ENCODE measurements at places on chromosomes 16 and 17.

- DNase-seq: peak; percentile 48
Observed at GRCh38 chr17:1108478-1108764, 71.4 kb downstream of the ABR start.

DNA sequence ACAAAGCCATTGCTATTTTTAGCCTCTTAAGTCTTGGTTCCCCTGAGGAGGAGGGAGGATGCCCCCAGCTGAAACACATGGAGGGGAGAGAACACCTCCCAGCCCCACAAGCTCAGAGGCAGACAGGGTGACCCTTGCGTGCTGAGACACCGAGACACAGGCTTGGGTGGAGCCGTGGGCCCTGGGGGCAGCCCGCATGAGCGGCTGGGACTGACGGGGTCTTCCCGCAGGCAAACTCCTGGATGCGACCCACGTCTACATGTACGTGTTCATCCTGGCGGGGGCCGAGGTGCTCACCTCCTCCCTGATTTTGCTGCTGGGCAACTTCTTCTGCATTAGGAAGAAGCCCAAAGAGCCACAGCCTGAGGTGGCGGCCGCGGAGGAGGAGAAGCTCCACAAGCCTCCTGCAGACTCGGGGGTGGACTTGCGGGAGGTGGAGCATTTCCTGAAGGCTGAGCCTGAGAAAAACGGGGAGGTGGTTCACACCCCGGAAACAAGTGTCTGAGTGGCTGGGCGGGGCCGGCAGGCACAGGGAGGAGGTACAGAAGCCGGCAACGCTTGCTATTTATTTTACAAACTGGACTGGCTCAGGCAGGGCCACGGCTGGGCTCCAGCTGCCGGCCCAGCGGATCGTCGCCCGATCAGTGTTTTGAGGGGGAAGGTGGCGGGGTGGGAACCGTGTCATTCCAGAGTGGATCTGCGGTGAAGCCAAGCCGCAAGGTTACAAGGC is 9.8 kb downstream of the SLC16A3 start:
- DNase-seq: peak; percentile 93

GRCh38 chr17:7042501-7043181 is 1.3 kb downstream of the SLC16A11 start:
- DNase-seq: no peak

DNA sequence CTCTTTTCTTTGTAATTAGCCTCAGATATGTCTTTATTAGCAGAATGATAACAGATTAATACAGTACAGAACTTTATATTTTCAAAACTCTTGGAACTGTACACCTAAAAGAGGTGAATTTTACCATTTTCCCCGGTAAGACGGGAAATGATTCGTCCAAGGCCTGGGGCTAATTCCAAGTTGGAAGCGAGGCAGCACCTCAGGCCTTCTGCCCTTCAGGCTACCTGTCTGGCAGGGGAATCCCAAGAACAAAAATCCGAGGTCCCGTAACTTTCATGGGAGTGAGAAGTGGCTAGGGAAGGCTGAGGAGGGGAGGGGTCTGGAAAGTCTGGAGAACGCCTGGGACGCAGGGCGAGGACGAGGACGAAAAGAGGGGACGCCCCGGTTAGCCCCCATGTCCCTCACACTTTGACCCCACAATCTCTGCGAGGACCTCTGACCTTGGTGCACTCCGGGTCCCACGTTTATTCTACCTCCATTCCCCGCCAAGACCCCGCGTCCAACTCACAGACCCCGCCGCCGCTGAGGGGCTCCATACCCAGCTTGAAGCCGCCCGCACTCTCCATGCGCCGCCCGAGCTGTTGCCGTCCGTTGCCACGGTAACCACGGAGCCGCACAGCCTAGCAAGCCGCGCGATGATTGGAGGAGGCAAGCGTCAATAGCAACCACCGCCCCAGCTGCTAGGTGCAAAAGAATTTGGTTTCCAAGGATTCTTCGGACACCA is at the start of gene HYDIN:
Gene HYDIN (minus strand): TSS at position 601 of the 724 bp plus-strand sequence. CDS start 43,827 bp downstream, outside the sequence.
- peak; percentile 89 for DNase-seq

DNA sequence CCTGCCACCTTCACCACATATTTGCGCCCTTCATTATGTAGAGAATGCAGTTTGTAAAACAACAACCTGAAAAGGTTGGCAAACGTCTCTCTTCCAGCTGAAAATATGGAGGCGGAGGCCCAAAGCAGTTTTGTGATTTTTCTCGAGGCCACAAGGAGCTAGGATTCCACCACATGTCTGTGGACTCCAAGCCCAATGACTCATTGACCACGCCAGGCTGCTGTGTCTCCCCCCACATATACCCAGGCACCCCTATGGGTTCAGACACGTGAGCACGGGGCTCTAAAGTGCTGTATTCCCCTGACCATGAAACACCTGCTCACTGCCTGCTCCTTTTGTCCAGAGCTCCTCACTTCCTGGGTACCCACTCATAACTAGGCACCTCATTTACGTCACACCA is 121.4 kb upstream of the CDH5 start:
- no peak for DNase-seq

DNA sequence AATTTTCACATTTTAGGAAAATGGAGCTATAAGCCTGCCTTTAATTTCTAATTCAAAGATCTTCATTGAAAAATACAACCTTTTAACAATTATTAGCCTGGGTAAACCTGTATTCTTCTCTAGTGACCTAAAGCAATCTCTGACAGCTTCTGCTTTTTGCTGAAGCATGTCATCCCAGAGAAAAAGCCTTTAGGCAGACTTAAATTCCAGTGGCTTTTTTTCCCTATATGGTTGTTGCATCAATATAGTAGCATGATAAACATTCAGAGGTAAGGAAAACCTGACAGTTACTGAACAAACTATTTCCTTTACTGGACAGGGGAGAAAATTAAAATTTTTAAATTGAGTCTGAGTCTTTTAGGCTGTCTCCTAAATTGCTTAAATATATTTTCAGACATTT is 7.8 kb upstream of the EVI2A start:
- no peak for DNase-seq

DNA sequence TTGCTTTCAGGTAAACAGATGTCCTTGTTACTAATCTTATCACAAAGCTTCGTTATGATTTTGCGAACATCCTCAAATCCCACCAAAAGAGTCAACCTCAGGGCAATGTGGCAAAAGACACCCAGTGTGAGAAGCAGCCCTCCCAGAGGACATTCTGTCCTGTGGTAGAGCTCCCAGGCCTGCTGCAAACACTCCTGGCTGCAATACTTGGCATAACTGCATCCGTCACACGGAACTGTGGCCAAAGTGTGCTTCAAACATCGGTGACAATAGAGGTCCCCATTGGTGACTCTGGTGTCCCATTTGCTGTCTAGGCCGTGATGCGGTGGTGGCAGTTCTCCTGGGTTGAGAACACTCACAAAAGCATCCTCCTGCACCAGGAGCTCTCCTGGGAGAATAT is 29.5 kb downstream of the SMYD4 start:
- DNase-seq: no peak

GRCh38 chr16:3836641-3837040 is 43.9 kb downstream of the CREBBP start:
- DNase-seq: no peak

DNA sequence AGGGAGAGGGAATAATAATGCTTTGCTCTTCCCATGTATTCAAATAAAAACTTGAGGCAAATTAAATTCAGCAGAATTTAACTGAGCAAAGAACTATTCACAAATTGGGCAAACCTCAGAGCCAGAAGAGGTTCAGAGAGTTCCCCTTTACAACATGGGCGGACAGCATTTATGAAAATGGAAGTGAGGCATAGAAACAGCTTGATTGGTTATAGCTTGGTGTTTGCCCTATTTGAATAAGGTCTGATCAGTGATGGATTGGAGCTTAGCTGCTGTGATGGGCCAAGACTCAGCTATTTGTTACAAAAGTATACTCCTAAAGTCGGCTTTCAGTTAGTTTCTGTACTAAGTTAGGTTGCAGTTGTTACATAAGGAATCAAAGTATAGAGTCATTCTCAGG is 63.0 kb downstream of the TMEM100 start:
- DNase-seq: no peak

DNA sequence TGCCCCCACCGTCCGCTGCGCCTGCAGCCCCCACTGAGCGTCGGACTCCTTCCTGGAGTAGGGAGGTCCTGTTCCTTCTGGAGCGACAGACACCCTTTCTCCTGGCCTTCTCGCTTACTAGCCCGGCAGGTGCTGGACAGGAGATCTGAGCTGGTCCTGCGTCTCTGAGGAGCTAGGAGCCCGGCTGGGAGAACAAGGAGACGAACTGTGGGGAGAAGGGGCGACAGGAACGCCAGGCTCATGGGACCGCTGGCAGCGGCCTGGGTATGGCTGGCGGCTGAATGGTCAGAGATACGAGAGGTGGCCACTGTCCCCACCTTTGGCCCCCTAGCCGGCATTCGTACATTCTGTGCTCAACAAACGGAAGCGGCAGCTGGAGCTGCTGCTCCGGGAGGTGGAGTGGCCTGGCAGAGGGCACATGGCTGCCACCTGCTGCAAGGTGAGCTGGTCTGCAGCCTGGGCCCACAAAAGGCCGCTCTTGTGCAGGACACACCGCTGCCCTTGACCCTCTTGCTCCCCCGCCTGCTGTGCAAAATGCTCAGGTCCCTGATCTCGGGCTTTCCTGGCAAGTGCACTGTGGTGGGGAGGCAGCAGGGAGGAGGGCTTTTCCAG is 2066.7 kb downstream of the TP53TG3F start:
- DNase-seq: no peak

- no peak for DNase-seq
Observed at GRCh38 chr16:75329943-75330342, 78.5 kb upstream of the BCAR1 start.

DNA sequence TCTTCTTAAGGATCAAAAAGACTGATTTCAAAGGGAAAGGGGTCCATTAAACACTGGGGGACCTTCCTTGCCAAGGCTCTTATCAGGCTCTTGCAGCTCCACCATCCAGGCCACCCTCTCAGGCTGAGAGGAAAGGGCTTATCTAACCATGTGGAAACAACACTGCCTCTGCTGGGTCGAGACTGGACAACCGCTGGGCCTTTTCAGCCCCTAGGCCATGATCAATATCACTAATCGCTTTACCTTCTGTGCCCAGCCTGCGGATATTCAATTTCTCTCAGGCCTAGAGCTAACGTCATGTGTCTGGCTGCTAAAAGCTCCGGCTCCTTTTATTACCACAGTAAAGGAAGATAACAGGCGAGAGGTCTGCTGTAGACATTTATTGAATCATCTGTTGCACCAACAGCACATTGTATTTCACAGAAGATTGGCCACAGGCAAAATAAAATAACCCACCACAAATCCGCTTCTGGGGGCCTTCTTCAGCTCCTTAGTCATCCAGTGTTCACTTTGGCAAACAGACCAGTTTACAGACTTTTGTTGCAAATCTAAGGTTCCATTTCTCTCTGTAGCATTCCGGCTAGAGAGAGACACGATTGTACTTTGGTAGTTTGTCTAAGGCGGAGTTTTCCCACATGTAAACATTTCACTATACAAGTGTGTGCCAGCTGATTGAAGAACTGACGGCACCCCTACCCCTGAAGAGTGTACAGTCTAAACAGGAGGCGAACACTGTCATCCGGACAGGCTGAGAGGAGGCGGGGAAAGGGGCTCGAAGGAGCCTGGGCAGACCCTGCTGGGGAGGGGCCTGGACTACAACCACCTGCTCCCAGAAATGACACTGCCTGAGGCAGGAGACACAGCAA is 13.9 kb downstream of the CYB561 start:
- peak; percentile 74 for DNase-seq

DNA sequence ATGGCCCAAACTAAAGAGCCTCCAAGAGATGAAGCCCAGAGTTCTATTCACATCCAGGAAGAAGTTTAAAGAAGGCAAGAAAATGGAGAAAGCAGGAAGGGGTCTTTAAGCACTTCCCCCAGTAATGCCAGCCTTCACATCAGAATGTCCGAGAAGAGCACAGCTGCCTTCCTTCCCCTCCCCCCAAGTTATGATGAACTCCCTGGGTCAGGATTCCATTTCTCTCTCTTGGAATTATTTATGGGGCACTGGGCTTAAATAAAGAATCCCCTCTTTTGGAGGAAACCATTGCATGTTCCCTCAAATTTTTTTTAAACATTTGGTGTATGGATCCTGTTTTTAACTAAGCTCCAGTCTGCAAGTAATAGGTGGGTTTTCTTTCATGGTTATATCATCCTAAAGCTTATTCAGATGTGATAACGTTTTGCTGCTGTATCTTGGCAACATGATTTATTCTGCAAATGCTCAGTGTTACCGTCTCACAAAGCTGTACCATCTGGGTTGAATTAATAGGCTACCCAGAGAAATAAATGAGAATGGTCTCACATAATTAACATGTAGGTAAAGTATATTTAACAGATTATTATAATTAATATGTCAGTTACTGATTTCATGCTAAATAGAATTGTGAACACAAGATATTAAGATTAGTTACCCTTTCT is 160.9 kb upstream of the TOX3 start:
- DNase-seq: no peak

DNA sequence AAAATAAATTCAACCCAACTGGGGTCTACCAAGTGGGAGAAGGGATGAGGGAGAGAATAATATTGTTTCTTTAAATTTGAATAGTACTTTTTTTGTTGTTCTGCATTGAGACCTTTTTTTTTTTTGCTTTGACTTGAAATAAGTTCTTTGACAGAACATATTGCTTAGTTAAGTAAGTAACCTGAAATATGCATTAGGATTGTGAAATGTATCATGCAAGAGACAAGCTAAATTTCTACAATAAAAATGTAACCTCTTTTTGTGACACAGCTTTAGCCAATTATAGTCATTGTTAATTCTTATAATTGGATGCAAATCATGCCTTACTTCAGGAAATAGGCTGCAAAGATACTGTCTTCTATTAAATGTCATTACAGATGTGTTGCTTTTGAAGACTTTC is 150.0 kb upstream of the GOT2 start:
- DNase-seq: no peak

GRCh38 chr17:78366109-78366848 is 6.4 kb upstream of the SOCS3 start:
- no peak for DNase-seq

DNA sequence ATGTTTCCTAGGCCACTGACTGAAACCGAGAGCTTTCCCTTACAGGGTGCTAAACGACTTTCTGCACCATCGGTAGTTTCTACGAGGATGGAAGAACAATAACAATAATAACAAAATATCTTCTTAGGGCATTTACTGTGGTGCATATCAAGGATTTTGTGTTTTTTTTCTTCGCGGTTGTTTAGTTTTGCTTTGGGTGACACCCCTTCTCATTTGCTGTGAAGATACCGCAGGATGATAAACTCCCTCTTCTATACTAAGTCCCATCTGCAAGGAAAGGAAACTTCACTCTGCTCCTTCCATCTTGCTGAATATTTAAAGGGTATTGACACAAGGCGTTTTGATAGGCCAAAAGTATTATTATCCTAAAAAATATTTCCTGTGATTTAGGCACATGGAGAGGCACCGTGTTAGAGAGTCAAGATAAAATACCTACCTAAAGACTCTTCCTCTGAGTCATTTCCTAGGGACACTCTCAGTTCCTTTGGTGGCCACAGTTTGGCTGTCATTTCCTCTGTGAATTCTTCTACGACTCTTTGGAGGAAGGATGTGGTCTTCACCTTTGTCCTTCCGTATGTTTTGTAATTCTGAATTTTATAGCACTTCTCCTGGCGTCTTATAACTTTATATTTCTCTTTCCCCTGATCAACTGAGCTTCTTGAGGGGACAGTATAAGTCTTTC is 318.8 kb downstream of the CDH13 start:
- no peak for DNase-seq

Measured in Daoy (cell line).